Thyroid gland (tissue), 4 donors: ENCODE measurements at places on chromosomes 3 and 15.
A peak's percentile ranks its signal among the peaks of the same experiment; 100 is the strongest.

GRCh38 chr3:39460677-39461076, 6.8 kb upstream of the MOBP start:
- no peak for DNase-seq
- H3K4me1 ChIP-seq: no peaks in the 10 kb centered on the region
- H3K4me3 ChIP-seq: no peak overlapping the region
- no peaks in the 10 kb centered on the region for H3K27me3 ChIP-seq
- no peaks in the 10 kb centered on the region for H3K36me3 ChIP-seq
- H3K27ac ChIP-seq: no peak overlapping the region

GRCh38 chr15:69766156-69766555, 313.5 kb downstream of the RPLP1 start:
- no peaks in the 10 kb centered on the region for H3K27me3 ChIP-seq
- no peak for DNase-seq
- H3K4me1 ChIP-seq: no peaks in the 10 kb centered on the region

- peaks cover 7% of the 10 kb centered on the region for H3K4me1 ChIP-seq
- no peak overlapping the region for H3K4me3 ChIP-seq
- DNase-seq: no peak
- H3K27me3 ChIP-seq: no peaks in the 10 kb centered on the region
- no peaks in the 10 kb centered on the region for H3K36me3 ChIP-seq
Measured at GRCh38 chr3:149781741-149782140, 10.6 kb downstream of the ANKUB1 start.

GRCh38 chr15:27583651-27584050, 515.5 kb downstream of the OCA2 start:
- H3K27me3 ChIP-seq: no peaks in the 10 kb centered on the region
- H3K4me1 ChIP-seq: no peaks in the 10 kb centered on the region
- no peak for DNase-seq
- no peak overlapping the region for H3K4me3 ChIP-seq
- H3K36me3 ChIP-seq: no peaks in the 10 kb centered on the region

DNA sequence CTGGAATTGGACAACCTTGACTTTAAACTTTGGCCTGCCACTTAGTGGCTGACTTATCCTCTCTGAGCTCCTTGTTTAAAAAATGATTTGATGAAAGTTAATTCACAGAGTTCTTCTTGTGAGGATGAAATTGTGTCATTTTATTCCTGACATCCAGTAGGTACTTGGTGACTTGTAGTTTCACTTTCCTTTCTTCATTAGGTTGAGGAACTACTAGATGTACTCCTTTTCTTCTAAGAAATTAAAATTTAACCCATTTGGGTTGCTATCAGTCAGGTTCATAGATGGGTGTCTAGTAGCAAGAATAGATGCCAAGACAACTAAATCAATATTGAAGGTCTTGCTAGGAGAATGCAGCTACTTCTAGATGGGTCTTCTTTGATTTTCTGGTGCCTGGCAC, 5.2 kb downstream of the NR1D2 start:
- no peaks in the 10 kb centered on the region for H3K27me3 ChIP-seq
- DNase-seq: no peak
- H3K27ac ChIP-seq: peak overlapping the region; percentile 11

- no peak for DNase-seq
- H3K27me3 ChIP-seq: no peaks in the 10 kb centered on the region
- H3K27ac ChIP-seq: no peak overlapping the region
- H3K4me3 ChIP-seq: no peak overlapping the region
- peaks cover 8% of the 10 kb centered on the region for H3K4me1 ChIP-seq
Measured at GRCh38 chr15:66240240-66240794, 13.2 kb downstream of the MEGF11 start.

GRCh38 chr3:184337399-184337714, at the start of gene FAM131A:
Gene FAM131A, plus strand, starts transcription at chr3:184337600. Its CDS starts 31 bp downstream, at chr3:184337631.
- peak within 1 kb of the TSS; percentile 43 for H3K4me3 ChIP-seq
- peaks cover 24% of the 10 kb centered on the region for H3K36me3 ChIP-seq
- DNase-seq: peak; percentile 52
- peak within 1 kb of the TSS; percentile 91 for H3K27ac ChIP-seq
- no peaks in the 10 kb centered on the region for H3K27me3 ChIP-seq
- H3K4me1 ChIP-seq: peaks cover 24% of the 10 kb centered on the region

GRCh38 chr3:111828530-111828929, 30.5 kb upstream of the PHLDB2 start:
- no peaks in the 10 kb centered on the region for H3K4me1 ChIP-seq
- H3K27me3 ChIP-seq: no peaks in the 10 kb centered on the region
- DNase-seq: no peak

DNA sequence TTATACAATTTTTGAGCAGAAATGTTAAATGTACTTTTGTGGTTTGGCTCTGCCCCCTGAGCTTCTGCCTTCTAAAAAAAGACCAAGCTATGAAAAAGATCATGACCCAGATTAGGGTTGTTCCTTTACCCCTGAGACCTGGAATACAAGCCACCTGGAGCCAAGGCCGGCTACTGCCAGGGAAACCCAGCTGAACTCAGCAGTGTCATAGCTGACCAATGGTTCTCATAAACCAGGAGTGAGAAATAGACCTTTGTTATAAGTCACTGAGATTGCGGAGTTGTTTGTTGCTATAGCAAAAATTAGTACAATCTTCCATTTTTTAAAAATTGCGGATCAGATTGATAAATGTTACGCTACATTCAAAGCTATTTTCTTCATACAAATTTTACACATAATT, 1261.7 kb downstream of the ROBO1 start:
- no peak overlapping the region for H3K4me3 ChIP-seq
- no peaks in the 10 kb centered on the region for H3K4me1 ChIP-seq

DNA sequence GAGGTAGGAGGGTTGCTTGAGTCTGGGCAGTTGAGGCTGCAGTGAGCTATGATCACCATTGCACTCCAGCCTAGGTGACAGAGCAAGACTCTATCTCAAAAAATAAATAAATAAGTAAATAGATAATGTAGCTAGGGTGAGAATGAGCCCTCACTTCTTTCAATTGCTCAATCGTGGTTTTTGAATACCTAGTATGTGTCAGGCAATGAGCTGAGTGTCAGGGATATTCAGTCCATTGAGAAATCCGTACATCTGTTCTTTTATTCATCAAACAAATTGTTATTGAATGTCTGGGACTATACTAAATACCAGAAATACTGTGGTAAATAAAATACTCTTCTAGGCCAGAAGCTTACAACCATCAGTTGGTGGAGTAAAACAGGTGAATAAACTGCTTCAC, 6.2 kb upstream of the ZNF148 start:
- no peaks in the 10 kb centered on the region for H3K27me3 ChIP-seq
- H3K4me3 ChIP-seq: no peak overlapping the region
- no peaks in the 10 kb centered on the region for H3K36me3 ChIP-seq
- no peak for DNase-seq

DNA sequence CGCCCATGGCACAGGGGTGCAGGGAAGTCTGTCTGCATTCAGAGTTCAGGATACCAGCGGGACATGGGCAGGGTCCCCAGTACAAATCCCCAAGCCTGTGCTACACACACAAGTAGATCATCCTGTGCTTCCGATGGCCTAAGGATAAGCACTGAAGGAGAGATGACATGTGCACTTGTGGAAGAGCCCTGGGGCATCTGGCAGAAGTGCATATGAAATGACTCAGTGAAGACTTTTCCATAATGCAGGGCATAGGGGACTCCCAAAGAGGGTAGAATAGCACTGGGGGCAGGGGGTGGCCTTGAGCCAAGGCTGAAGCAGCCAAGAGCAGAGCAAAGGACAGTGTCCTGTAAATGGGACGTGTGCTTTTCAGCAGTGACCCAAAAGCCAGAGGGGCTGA, 22.9 kb downstream of the ADAMTS17 start:
- H3K4me1 ChIP-seq: no peaks in the 10 kb centered on the region
- no peaks in the 10 kb centered on the region for H3K36me3 ChIP-seq
- H3K4me3 ChIP-seq: no peak overlapping the region
- no peaks in the 10 kb centered on the region for H3K27me3 ChIP-seq

- no peak overlapping the region for H3K27ac ChIP-seq
- H3K4me1 ChIP-seq: no peaks in the 10 kb centered on the region
- H3K36me3 ChIP-seq: no peaks in the 10 kb centered on the region
- H3K27me3 ChIP-seq: no peaks in the 10 kb centered on the region
Measured at GRCh38 chr3:43024181-43024885, 45.2 kb downstream of the GASK1A start.

GRCh38 chr3:89145995-89146394, 38.6 kb downstream of the EPHA3 start:
- no peak overlapping the region for H3K4me3 ChIP-seq
- no peaks in the 10 kb centered on the region for H3K27me3 ChIP-seq
- H3K27ac ChIP-seq: no peak overlapping the region
- no peak for DNase-seq
- no peaks in the 10 kb centered on the region for H3K4me1 ChIP-seq
- no peaks in the 10 kb centered on the region for H3K36me3 ChIP-seq

DNA sequence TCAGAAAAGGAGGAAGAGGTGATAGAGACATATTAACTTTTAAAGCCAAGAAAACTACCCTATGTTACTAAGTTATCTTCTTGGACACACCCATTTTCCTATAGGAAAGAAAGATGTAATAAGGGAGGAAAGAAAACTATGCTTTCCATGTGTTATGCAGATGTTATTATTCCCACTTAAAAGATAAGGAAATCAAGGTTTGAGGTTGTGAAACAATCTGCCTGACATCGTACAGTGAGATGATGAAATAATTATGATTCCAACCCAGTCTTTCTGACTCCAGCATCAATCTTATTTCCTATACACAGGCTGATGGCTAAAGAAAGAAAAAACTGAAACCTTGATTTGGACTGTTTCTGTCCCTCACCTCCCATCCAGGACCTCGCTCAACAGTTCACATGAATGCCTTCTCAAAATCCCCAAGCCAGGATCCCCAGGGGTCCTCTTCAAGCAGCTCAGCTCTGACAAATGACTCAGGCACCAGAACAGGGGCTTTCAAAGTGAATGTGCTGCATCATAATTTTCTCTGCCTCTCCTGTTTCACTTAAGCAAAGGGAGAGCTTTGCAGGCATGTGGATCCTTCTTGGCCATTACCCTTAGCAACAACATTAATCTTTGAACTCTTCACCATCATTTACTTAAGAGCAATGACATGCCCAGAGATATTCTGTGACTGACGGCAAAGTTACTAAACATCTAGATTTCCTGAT, 12.4 kb upstream of the EID1 start:
- DNase-seq: no peak
- no peaks in the 10 kb centered on the region for H3K27me3 ChIP-seq
- no peak overlapping the region for H3K4me3 ChIP-seq
- no peak overlapping the region for H3K27ac ChIP-seq
- no peaks in the 10 kb centered on the region for H3K36me3 ChIP-seq

DNA sequence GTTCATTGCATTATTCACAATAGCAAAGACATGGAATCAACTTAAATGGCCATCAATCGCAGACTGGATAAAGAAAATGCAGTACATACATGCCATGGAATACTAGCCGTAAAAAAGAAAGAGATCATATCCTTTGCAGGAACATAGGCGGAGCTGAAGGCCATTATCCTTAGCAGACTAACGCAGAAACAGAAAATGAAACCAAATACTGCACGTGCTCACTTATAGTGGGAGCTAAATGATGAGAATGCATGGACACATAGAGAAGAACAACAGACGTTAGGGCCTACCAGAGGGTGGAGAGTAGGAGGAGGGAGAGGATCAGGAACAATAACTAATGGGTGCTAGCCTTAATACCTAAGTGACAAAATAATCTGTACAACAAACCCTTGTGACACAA, 57.9 kb downstream of the RASA2 start:
- H3K27ac ChIP-seq: no peak overlapping the region
- H3K4me3 ChIP-seq: no peak overlapping the region
- H3K27me3 ChIP-seq: no peaks in the 10 kb centered on the region
- no peak for DNase-seq
- H3K4me1 ChIP-seq: no peaks in the 10 kb centered on the region

DNA sequence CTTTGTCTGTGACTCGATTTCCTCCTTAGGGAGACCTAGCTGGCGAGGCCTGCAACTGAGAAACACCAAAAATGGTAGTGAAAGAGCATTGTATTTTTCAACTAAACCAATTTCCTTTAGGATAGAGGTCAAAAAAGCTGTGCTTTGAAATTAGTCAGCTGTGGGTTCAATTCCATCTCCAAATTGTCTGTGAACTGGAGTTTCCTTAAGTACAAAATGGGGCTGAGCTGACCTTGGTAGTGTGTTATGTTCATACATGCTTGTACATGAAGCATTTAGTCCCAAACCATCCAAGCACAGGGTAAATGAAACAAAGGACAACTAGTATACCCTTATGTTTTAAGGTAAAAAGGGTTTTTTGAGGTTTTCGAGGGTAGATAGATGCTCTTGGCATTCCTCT, 99.3 kb downstream of the RARB start:
- no peak overlapping the region for H3K27ac ChIP-seq
- DNase-seq: no peak
- H3K4me1 ChIP-seq: peaks cover 4% of the 10 kb centered on the region
- H3K4me3 ChIP-seq: no peak overlapping the region

DNA sequence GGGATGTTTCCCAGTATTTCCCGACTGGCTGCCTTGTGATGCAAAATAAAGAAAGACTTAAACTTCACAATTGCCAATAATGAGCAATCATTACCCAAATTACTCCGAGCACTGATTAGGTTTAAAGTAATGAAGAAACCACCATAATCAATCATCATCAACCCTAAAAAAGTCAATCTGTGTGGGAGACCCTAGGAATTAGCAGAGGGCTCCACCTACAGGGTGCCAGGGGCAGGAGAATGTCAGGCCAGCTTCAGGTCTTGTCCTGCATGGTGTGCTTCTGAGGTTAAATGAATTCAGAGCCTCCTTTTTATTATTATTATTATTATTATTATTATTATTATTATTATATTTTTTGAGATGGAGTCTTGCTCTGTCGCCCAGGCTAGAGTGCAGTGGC, 478.0 kb upstream of the ARRDC4 start:
- no peaks in the 10 kb centered on the region for H3K27me3 ChIP-seq
- H3K4me3 ChIP-seq: no peak overlapping the region
- H3K4me1 ChIP-seq: no peaks in the 10 kb centered on the region

DNA sequence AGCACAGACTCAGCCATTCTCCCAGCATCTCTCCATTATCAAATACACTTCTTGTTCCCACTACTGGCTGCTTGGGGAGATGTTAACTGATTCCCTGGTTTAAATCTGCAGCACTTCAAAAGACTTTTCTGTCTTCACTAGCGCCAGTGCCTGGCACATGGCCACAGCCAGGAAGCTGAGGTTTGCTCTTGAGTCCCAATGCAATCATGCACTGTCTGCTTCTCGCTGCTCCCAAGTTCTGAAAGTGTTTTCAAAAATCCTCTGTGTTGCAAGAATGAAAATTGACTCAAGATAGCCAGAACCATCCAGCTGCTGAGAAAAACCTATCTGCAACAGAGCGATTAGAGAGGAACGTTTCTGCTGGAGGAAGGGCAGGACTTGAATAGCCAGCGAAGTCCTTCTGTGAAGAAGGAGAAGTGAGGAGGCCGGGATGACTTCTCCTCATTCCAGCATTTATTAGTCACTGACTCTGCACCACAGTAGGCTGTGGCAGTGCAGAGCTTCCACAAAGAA, 358.4 kb upstream of the NR2F2 start:
- H3K4me1 ChIP-seq: no peaks in the 10 kb centered on the region
- no peaks in the 10 kb centered on the region for H3K27me3 ChIP-seq
- no peak overlapping the region for H3K4me3 ChIP-seq
- no peak for DNase-seq
- no peak overlapping the region for H3K27ac ChIP-seq
- no peaks in the 10 kb centered on the region for H3K36me3 ChIP-seq
